ENCODE measurements at places on chromosomes 5 and 9. TPM values are rescaled to one million over a fixed set of nuclear protein-coding genes. Genes with fewer than 3 reads are reported as not detected.

The TERT gene
- polyA plus RNA-seq = not detected

The MELK gene
- polyA plus RNA-seq = 6.9 TPM

The FASTKD3 gene
- 8.0 TPM for polyA plus RNA-seq

The CLPTM1L gene
- polyA plus RNA-seq = 143 TPM

The SLC36A2 gene
- not detected for polyA plus RNA-seq

The SLC6A3 gene
- polyA plus RNA-seq = not detected

The BTF3 gene
- polyA plus RNA-seq = 430 TPM

The PLAC8L1 gene
- polyA plus RNA-seq = 0.52 TPM

The TXNDC8 gene
- polyA plus RNA-seq = not detected

The PCDHGA6 gene
- not detected for polyA plus RNA-seq
